ENCODE measurements at places on chromosomes 4 and X.

DNA sequence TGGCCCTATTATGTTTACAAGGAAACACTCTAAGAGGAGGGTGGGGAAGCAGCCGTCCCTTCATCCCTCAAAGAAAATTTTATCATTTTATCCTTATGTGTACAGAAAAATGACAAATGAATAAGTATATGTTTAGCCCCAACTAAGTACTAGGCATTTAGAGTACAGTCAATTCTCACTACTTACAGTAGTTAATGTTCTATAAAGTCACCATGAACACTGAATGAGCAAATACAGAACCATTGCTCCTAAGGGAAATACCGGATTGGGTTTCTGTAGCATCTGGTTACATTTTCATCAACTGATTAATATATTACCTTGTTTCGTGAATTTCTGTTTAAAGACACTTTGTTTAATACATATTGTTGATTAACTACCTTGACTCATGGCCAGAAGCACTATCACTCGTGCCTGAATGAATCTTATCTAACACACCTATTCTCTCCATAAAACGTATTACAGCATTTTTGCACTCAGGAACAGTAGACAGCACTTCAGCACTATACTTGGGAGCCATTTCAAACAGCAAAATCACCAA, 109.3 kb downstream of the ASB9 start:
- no peak for DNase-seq

GRCh38 chrX:38305971-38306370, 21.3 kb downstream of the RPGR start:
- DNase-seq = no peak

GRCh38 chr4:157421365-157421764, 200.8 kb downstream of the GRIA2 start:
- no peak for DNase-seq

DNA sequence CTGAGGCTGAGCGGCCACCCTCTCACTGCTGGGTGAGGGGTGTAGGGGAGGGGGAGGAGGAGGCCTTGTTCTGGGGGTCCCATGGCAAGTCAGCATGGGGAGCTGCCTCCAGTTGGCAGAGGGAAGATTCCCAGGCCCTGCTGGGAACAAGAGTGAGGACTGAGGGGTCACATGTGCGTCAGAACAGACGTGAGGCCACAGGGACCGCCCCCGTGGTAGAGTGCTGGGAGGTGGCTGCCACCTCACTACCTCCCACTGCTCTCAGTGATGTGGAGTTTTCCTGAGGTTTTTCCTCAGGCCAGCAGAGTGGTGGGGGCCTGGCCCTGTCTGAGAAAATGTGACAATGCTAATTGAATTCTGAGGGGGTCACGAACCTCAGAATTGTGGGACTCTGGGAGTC, 568 bp downstream of the MAGEC1 start:
- DNase-seq = no peak

DNA sequence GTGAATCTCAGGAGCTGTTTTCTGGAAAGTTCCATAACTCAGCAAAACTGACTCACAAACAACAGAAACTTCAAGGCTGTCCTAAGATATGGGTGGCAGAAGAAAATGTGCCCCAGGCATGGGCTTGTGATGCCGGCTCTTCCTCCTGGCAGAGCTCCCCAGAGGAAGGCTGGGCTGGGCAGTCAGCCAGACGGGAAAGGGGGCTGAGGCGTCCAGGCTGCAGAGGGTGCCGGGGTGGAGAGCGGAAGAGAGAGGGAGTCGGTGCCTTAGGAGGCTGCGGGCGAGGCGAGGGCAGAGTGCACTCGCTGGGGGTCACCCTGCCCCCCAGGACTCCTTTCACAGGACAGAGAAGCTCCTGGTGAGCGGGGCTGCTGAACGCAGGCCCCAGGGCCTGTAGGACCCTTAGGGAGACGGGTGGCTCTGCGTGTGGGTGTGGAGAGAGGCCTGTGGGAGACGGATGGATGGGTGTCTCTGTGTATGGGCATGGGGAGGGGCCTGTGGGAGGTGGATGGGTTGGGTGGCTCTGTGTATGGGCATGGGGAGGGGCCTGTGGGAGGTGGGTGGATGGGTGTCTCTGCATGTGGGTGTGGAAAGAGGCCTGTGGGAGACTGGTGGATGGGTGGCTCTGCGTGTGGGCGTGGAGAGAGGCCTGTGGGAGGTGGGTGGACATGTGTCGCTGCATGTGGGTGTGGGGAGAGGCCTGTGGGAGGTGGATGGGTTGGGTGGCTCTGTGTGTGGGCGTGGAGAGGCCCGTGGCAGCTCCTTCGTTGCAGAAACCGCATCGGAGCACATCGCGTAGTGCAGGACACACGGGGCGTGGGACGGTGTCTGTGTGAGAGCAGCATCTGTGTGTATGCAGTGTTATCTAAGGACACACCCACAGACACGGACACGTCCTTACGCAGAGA, 15.9 kb downstream of the PCGF3 start:
- DNase-seq = no peak

DNA sequence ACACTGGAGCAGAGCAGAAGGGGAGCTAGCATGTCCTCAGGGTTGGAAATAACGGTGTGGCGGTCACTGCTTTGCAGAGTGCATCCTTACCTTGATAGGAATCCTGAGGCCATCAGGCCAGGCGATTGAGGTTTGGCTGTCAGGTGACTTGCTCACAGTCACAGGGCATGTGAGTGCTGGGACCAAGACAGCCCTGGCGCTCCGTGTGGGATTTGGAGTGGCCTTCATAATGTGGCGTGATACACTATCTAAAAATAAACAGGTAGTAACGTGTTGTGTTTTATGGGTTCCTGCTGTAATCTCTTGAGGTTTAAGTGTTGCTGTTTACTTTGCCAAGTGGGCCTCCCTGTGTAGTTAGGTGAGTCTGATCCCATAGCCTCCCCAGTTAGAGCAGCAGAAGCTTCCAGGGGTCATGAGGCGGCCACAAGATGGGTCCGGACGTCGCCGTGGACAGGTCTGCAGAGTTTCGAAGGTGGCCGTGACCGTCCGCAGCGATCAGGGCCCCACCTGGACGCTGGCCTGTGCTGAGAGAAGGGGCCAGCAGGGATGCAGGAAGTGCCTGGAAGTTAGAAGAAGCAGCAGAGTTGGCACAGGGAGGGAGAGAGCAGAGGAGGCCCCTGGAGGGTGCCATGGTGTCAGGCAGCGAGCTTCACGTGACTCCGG, 27.7 kb downstream of the RGS12 start:
- no peak for DNase-seq

- DNase-seq = no peak
Measured at GRCh38 chr4:107546638-107547037, 173.4 kb downstream of the PAPSS1 start.

- DNase-seq = peak; percentile 42
Measured at GRCh38 chr4:169485791-169486742, 126.3 kb downstream of the NEK1 start.

DNA sequence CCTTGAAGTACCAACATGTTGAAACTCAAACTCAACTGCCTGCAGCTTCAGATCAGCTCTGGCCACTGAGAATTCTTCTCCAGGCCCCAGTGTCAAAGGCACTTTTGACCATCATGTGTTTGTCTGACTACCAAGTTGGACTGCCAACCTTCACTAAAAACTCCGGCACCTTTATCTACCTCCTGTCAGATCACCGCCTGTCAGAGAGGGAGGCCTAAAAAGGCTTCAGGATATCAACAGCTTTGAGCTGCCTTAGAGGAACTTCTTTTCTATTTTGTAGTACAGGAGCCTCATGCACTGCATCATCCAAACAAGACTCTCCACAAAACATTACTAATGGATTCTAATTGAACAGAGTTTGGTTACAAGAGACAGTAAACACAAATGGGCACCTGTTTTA, 2.8 kb downstream of the ACSL1 start:
- no peak for DNase-seq

GRCh38 chr4:106245176-106245575, 70.8 kb downstream of the TBCK start:
- no peak for DNase-seq

- DNase-seq = no peak
Measured at GRCh38 chr4:1200425-1201035, 28.1 kb upstream of the SPON2 start.

DNA sequence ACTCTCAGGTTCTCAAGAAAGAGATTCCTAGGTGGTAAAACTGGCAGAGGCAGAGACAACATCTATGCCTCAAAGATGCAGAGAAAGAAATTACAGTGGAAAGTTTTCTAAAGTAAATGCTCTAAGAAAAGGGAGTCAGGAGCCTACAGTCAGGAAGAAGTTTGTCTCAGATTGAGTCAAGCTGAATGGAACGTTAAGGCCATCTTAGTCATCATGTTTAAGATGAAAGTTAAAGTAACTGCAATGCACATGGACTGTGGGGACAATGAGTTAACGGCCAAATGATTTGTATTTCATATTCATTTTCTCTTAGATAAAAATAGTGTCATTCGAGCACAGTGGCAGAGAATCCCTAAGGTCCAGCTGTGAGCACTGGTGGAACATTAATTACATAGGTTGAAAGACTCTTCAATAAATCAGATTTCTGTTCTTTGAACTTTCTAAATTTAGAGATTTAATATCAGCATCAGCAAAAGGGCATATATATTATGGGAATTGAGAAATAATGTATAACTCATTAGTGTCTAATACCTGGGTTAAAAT, 384.6 kb downstream of the DTHD1 start:
- DNase-seq = no peak

GRCh38 chr4:22678940-22679854, 13.5 kb upstream of the GBA3 start:
- DNase-seq = no peak

- no peak for DNase-seq
Measured at GRCh38 chrX:9362363-9362928, 102.4 kb upstream of the TBL1X start.

DNA sequence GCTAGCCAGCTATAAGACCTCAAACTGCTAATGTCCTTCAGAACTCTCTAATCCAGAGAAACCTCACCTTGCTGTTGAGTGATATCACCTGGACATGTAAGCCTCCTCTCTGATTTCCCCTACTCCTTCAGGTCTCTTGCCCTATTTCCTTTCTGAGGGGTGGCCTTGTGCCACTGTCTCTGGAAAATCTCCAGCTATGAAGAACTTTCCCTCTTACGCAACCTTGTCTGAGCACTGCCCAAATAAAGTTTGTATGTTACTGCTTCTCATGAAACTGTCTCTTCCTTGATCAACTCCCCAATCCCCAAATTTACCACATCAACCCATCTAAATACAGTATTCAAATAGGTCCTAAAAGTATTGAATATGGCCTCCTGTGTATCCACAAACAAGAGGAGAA, 53.5 kb upstream of the VEGFD start:
- no peak for DNase-seq

GRCh38 chrX:151397741-151398070, 700 bp downstream of the VMA21 start:
- DNase-seq = peak; percentile 2
